ENCODE measurements at places on chromosomes 7 and 10.
A peak's percentile ranks its signal among the peaks of the same experiment; 100 is the strongest.

DNA sequence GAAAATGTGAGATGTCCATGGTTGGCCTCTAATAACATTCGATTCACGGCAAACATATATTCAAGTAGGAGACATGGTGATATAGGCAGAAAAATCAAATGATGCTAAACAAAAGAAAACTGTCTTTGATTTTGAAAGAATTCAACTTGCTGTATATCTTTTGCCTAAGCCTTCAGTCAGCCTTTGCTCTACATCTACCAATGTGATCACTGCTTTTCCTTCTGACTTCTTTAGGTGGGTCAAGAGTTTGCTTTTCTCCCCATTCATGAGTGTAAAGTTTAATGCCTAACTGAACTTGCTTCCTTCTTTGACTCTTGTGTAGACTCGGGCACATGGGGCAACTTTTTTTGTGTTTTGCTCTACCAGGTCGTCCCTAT, 417 bp upstream of the HIF1AN start:
- DNase-seq: no peak

GRCh38 chr10:96998329-96998888, 166.3 kb downstream of the LCOR start:
- DNase-seq: no peak

DNA sequence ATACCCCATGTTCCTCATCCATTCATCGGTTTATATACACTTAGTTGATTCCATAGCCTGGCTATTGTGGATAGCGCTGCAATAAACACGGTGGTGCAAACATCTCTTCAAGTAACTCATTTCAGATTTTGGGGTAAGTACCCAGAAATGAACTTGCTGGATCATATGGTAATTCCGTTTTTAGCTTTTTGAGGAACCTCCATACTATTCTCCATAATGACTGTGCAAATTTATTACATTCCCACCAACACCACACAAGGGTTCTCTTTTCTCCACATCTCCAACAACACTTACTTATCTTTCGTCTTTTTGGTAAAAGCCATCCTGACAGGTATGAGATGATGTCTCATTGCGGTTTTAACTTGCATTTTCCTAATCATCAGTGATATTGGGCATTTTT, 3.7 kb downstream of the NPFFR1 start:
- no peak for DNase-seq

DNA sequence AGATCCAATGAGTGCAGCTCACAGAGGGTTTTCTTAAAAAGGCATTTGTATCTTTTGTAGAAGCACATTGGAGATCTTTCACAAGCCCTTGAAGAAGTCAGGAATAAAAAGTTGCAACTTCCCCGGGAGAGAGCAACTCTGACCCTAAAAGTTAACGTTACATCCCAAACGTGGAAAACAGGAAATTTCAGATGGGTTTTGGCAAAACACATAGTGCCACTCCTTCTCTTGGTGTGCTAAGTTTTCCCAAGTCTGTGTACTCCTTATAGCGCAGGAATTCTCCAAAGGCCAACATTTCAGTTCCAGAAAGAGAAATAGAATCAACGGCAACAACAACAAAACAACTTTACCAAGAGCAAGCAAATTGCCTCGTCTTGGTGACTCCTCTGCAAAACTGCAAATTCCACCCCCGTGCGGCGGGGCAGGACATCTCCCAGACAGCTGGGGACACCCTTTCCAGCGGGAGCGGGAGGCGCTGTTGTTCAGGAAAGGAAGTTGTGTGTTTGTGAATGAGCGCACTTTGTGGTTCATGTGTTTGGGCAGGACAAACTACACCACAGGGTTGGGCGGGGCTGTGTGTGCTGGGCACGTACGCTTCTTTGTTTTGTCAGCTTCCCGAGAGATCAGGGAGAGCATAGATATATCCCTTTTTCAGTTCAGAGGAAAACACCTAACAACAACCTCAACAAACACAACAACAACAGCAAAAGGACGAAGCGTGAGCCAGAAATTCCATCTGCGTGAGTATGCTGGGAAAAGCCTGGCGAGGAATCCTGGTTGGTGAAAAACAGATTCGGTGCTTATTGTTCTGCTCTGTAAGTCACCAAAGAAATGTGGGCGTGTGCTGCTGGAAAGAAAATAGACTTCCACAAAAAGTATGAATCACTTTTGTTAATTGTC, 294.7 kb upstream of the PITRM1 start:
- DNase-seq: no peak

- DNase-seq: peak; percentile 37
Measured at GRCh38 chr7:130180571-130181262, 24.5 kb downstream of the TMEM209 start.

- no peak for DNase-seq
Measured at GRCh38 chr7:71096351-71096750, 35.6 kb upstream of the GALNT17 start.

DNA sequence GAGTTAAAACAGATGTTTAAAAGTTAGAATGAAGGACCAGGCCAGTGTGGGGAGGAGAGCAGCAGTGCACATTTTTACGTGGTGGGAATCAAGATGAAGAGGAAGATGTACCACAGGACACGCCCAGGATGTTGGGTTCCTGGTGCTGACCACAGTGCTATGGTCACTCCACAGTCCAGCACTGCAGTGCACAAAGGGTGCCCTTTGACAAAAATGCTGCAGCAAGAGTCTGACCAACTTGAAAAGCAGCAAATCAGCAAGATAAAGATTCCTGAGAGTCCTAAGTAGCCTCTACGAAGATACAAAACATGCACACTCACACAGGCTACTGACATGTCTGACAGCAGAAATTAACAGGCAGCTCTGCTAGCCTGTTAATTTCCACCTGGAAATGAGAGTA, 107.1 kb downstream of the PIP4K2A start:
- DNase-seq: no peak

DNA sequence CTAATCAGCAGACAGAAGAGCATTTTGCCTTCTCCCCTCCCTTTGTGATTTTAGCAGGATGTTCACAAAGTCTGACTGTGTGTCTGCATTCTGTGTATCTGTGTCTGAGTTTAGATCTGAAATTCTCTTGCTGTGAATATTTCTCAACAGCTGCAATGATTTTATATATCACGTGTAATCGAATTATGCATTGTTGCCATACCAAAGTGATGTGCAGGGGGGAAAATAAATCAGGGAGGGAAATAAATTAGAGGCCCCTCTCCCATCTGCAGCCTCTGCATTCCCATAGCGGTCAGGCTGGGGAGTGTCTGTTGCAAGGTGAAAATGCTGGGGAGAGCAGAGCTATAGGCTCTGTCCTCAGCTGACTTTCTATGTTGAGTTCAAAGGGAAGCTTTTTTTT, 209.0 kb downstream of the LRMDA start:
- DNase-seq: no peak

GRCh38 chr7:140235114-140235513, 58.3 kb upstream of the KDM7A start:
- DNase-seq: no peak

GRCh38 chr7:84105586-84105985, 89.0 kb downstream of the SEMA3A start:
- DNase-seq: no peak

DNA sequence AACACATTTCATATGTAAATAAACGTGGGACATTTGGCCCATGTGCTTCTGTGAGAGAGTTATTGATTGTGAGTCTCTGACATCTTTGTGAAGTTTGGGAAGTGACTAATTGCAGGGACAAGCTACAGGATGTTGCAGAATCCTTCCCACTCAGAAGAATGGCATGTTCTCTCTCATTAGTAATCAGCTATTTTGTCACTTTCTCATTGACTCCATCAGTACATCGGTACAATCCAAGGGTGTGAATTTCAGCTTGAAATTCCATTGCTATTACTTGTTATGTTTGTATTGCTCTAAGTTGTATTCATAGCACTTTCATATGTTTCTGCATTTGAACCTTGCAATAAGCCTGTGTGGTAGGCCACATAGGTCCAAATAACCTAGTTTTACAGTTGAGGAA, 100.0 kb upstream of the KCNMA1 start:
- no peak for DNase-seq

Measured in activated naive CD8-positive, alpha-beta T cell treated with anti-CD3 and anti-CD28 coated beads, Interleukin-2, amount 50 U/mL, for 24 hours (primary cell).